ENCODE measurements at places on chromosomes 11 and 22.

GRCh38 chr11:47212938-47213337 is 1.8 kb upstream of the DDB2 start:
- DNase-seq = no peak

GRCh38 chr22:26646158-26646557 is 11.2 kb upstream of the MIAT start:
- DNase-seq = no peak

DNA sequence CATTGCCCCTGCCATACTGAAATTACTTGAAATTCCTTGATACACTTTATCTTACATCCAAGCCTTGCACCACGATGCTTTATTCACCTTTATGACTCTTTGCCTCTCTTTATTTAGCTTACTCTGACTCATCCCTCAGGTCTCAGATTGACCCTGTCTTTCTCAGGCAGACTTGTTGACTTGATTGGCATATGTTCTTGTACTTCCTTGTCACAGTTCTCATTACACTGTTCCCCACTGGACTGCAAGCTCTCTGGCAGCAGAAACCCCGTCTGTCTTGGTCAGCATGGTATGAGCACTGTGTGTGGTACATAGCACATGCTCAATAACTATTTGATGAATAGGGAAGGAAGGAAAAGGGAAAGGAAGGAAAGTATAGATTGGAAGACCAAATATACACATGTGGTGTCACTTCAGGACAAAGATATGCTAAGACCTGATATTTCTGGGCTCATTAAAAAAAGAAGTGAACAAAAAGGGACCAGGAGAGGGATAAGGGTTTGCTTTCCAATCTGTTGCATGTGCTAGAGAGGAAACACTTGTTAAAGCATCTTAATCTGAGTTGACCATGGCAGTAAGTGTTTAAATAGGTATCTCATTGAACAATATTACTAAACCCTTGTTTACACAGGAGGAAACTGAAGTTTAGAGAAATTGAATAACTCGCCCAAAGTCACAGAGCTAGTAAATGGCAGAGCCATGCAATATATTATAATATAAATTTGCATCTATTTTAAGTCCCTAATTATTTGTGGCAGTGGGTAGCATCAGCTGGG is 7.2 kb downstream of the LYVE1 start:
- no peak for DNase-seq

DNA sequence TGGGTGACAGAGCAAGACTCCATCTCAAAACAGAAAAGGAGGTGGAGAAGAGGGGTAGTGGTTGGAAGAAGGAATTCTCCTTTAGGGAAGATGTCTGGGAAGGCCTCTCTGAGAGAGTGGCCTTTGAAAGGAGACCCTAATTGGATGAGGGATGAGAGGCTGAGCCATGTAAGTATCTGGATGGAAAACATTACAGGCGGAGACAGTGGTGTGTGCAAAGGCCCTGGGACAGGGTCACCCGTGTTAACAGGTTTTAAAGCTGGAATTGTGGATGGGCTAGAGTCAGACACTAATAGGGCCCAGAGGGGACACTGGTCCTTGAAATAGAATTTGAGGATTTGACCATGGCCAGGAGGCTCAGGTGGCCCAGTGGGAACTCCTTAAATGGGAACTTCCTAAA is 10.4 kb downstream of the SNAP29 start:
- DNase-seq = no peak

GRCh38 chr22:19039448-19039780 is 82.8 kb downstream of the DGCR2 start:
- no peak for DNase-seq

GRCh38 chr11:1665313-1665712 is 31.7 kb upstream of the KRTAP5-6 start:
- DNase-seq = no peak

DNA sequence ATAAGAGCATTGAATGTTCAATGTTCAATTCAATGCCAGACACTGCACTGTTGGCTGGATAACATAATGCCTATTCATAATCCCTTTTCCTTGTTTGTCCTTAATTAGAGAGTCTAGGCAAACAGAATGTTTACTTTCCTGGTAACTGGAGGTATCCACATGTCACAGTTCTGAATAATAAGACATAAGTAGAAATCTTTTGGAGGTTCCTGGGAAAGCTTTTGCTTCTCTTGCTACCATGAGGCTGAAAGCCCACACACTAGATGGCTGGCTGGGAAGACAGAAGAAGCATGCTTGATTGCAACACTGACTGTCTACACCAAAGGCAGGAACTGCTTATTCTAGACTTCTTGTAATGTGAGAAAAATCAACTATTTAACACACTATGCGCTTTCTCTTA is 79.5 kb downstream of the GAB2 start:
- no peak for DNase-seq

DNA sequence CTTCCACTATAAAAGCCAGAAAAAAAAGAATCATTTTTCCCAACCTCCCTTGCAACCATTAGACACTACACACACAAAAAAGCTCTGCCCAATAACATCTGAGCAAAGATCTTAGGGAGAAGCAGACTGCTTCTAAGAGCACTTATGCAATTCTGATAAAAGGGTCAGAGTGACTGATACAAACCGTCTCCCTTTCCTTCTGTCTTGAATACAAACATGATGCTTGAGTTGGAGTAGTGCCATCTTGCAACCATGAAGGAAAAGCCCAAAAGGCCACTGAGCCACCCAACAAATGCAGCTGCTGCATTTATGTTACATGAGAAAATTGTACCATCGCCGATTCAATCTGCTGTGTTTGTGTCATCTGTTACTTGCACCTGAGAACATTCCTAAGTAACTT is 47.6 kb upstream of the EED start:
- no peak for DNase-seq

DNA sequence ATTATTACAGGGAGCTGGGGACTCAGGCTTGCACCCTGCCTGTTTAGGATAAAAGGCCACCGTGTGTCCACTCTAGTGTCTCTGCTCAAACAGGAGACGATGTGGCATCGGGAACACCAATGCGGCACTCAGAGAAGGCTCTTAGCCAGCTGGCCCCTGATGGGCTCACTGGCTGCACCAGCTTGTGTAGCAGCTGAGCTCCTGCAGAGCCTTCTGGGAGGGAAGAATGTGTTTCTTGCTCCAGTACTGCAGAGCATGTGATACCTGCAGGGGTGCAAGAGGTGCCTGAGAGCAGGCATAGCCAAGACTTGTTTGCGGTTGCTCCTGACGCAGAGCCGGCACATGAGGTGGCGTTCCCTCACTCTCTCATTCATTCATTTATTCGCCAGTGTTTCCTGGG is 44.4 kb upstream of the KCNQ1OT1 start:
- no peak for DNase-seq

DNA sequence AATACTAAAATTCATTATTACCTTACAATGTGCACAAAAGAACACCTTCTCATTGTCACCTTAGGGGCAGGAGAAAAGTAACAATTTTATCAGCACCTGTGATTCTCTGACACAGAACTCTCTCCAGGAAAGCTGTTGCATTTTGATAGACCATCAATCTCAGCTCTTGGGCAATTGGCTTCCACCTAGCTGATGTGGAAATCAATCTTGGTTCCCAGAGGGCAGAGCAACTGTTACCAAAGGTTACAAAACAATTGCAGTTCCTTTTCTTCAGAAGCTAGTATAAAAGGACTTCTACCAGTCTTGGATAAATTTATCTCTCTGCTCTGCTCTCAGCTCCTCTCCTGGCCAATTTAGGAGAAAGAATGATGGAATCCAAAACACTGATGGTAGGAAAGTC is 157.8 kb upstream of the DDI1 start:
- DNase-seq = no peak

- DNase-seq = peak; percentile 81
These were observed at the start of gene GCAT for GRCh38 chr22:37807410-37808293. TSS of gene GCAT (plus strand) at chr22:37807934. CDS start at chr22:37807968, 34 bp downstream.

GRCh38 chr11:125923012-125923579 is 18.8 kb downstream of the DDX25 start:
- DNase-seq = no peak

DNA sequence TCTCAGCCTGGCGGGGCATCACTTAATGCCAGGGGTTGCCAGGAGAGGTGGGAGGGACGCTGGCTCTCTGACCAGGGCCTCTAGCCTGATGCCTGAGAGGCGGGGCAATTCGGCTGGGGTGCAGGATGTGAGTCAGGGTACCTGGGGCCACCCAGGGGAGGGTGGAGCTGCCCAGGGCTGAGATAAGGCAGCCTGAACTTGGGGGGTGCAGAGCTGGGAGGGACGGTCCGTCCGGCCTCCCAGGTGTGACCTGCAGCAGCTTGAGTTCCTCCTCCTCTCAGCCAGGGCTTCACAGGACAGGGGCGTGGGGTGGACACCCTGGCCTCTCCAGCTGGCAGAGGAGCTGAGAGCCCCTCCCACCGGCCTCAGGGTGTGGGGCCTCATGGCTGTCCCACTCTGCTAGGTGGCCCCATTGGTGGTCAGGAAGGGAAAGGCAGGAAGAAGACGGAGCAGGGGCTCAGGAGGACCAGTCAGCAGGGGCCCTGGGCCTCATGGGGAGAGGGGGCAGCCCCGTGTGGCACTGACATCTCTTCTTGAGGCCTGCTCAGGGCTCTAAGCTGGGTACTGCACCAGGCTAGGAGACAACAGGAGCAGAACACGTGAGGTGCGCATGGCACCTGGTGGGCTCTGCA is 942 bp upstream of the RPS6KA4 start:
- no peak for DNase-seq

GRCh38 chr11:6438979-6439571 is 1.7 kb downstream of the HPX start:
- DNase-seq = no peak

DNA sequence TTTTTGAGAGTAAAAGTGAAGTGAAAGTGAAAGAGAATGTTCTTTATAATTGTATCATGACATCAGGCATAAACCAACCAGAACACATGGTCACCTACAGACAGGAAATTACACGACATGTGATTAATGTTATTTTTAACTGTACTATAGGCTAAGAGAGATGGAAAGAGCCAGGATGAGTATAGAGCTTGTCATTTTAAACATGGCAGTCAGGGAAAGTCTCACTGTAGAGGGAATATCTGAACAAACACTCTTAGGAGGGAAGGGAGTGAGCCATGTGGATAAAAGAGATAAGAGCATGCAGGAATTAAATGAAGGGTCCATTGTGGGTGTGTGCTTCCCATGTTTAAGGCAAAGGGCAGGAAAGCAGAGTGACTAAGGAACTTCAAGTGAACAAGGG is 599.1 kb upstream of the FAT3 start:
- DNase-seq = no peak

- no peak for DNase-seq
These were observed 754.2 kb downstream of the FAM181B start for GRCh38 chr11:81979448-81979847.

- no peak for DNase-seq
These were observed 18.1 kb upstream of the EFCAB6 start for GRCh38 chr22:43829904-43830851.

GRCh38 chr11:1882265-1883238 is 9.1 kb downstream of the PRR33 start:
- DNase-seq = peak; percentile 72

DNA sequence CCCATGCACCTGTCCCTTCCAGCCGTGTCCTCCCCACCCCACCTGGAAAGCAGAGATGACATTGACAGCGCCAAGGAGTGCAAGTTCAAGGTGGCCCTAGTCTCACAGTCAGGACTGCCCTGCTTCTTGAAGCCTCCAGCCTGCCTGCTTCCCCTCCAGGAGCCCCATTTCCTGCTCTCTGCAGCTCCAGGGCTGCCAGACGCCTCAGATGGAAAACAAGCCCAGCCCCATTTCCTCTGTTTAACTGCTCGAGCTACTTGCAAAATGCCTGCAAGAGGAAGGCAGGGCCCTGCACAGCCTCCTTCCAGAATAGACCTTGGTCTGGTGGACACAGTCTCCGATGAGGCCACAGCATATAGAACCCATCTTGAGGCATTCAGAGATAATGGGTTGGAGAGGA is 5.0 kb upstream of the DGKZ start:
- no peak for DNase-seq

GRCh38 chr11:124955035-124955434 is 1.0 kb downstream of the CCDC15 start:
- DNase-seq = no peak

GRCh38 chr11:106281455-106282173 is 204.2 kb downstream of the AASDHPPT start:
- no peak for DNase-seq

GRCh38 chr11:66082946-66083698 is 13.1 kb downstream of the PACS1 start:
- no peak for DNase-seq

DNA sequence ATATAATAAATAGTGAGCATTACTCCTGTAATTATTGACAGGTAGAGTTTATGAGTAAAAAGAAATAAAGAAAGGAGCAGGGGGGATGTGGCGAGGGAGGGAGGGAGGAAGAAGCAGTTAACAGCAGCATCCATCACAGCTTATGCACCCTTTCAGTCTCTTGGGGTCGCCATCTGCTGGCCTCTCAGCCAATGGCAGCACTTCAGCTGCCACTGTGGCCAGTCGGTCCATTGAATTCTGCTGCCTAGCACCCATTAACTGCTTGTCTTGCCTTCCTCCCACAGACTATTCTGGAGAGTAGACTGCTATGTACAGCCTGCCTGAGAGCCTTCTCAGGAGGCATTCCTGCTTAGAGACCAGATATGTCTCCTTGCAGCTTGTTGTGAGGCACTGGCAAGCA is 388.3 kb downstream of the TENM4 start:
- no peak for DNase-seq

DNA sequence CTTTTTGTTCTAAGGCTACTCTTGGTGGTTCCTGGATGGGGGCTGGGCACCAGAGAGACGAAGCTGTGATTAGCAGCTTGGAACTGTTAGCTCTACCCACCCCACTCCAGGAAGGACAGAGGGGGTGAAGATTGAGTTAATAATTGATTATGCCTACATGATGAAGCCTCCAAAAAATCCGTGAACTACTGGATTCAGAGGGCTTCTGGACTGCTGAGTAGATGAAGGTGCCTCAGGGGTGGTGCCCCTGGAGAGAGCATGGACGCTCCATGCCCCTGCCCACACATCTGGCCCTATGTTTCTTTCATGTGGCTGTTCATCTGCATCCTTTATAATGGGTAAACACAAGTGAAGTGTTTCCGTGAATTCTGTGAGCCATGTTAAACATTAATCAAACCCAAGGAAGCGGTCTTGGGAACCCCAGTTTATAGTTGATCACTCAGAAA is 47.3 kb upstream of the CYP2D6 start:
- DNase-seq = no peak

- no peak for DNase-seq
These were observed 57.6 kb downstream of the FBXO7 start for GRCh38 chr22:32531931-32532819.

- DNase-seq = no peak
These were observed 22.1 kb downstream of the IGLL5 start for GRCh38 chr22:22909605-22910271.

- DNase-seq = no peak
These were observed 12.2 kb upstream of the OR10D3 start for GRCh38 chr11:124170801-124171586.

GRCh38 chr11:104713401-104713800 is 184.9 kb downstream of the CASP12 start:
- no peak for DNase-seq

Measured in stimulated activated CD8-positive, alpha-beta memory T cell treated with anti-CD3 and anti-CD28 coated beads, Interleukin-15, amount 100 ng/mL, for 24 hours (primary cell).